ENCODE measurements at places on chromosomes 3 and 15.

DNA sequence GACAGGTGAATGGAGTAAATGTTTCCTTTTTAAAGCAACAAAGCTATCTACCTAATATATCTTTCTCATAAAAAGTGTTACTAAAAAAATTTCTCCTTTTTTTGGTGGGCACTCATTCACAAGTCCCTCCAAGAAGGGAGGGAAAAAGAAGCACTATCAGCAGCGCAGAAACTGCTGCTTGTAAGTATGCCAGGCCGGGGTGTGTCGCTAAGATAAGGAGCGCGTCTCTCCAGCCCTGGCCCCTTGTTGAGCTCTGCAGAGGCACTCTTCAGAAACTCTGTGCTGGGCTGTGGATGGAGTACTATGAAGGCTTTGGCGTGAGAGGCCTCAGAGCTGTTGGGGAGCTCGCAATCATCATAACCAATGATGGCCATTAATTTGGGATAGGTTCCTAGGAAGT is 49.1 kb downstream of the ZDHHC3 start:
- DNase-seq = no peak

DNA sequence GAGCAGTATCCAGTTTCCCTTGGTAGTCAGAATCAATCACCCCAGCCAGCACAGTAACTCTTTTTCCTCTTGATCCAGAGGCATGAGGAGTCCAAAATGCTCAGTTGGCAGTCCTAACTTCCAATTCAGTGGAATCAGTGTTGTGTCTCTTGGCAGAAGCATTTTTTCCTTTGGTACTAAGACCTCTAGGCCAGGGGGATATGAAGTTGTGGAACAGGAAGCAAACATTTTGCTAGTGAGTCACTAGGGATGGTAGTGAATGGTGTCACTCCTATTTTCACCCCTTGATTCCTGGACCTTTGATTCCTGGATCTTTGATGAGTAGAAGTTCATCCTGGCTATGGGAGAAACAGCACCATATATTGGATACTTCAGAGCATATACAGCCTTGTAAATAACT is 70.5 kb upstream of the ALDH1A3 start:
- no peak for DNase-seq

DNA sequence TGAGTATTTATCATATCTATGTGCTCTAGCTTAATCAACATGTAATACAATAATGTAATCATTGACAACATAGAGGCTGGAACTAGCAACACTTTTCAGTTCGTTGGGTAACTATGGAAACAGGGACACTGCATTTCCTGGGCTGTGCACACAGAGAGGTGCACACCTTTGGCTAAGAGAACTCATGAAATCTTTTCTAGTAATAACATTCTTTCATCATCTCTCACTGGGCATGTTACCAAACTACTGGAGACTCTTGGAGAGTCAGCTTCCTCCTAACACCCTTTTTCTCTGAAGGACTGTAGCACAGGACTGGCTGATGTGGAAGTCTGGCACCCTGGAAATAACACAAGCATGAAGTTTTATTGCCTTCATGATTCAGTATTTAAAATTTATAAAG is 135.6 kb downstream of the KCNMB2 start:
- no peak for DNase-seq

DNA sequence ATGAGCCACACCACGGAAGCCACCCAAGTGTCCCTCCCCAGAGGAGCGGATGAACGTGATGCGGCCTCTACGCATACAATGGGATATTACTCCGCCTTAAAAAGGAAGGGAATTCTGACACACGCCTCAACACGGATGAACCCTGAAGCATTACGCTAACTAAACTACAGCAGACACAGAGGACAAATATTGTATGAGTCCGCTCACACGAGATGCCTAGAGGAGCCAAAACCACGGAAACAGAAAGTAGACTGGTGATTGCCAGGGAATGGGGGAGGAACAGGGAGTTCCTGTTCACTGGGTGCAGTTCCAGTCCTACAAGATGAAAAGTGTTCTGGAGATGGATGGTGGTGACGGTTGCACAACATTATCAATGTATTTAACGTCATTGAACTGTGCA is 32.7 kb downstream of the SRGAP3 start:
- no peak for DNase-seq

GRCh38 chr3:47571391-47572175 is 7.1 kb downstream of the CSPG5 start:
- no peak for DNase-seq

GRCh38 chr3:45864760-45865519 is 21.4 kb upstream of the CCR9 start:
- no peak for DNase-seq

DNA sequence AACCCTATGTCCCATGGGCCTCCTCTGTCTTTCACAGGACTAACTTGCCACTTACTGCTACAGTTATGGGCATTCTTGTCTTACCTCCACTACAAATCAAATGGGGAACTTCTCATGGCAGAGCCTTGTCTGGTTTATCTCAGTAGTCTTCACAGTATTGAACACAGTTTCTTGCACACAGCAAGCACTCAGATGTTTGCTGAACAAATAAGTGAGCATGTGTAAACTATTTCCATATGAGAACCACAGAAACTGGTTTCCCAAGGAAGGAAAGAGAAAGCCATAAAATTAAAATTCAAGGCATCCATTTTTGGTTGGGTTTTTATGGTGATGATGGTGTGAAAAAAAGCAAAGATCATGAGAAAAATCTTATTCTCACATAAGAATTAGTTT is 189.2 kb downstream of the MEX3B start:
- DNase-seq = no peak

GRCh38 chr15:66580643-66581042 is 14.8 kb upstream of the LCTL start:
- DNase-seq = no peak

- DNase-seq = no peak
Measured at GRCh38 chr3:160842021-160843005, 86.3 kb downstream of the PPM1L start.

Measured in activated T-cell treated with anti-CD3 and anti-CD28 coated beads, Interleukin-2, amount 50 U/mL, for 1 hour (primary cell).